ENCODE measurements at places on chromosomes 1 and 21.
A peak's percentile ranks its signal among the peaks of the same experiment; 100 is the strongest.

GRCh38 chr1:173525926-173526325, 48.8 kb downstream of the PRDX6 start:
- no peak for DNase-seq

DNA sequence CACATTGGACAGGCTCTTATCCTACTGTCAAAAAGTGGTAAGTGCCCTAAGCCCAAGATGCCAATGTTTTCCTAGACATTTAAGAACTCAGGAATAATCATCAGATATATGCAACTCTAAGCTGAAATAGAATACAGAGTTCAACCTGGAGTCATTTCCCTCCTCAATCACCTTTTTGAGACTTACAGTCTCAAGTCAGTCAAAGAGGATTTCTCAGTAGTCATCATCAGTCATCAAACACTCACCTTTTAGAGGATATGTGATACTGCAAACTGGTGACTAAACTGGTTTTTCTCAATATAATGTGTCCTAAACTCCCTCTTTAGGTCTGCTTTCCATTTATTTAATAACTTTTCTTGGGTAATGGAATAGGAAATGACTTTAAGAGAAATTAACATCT, 145.3 kb upstream of the ADAMTS5 start:
- no peak for DNase-seq

DNA sequence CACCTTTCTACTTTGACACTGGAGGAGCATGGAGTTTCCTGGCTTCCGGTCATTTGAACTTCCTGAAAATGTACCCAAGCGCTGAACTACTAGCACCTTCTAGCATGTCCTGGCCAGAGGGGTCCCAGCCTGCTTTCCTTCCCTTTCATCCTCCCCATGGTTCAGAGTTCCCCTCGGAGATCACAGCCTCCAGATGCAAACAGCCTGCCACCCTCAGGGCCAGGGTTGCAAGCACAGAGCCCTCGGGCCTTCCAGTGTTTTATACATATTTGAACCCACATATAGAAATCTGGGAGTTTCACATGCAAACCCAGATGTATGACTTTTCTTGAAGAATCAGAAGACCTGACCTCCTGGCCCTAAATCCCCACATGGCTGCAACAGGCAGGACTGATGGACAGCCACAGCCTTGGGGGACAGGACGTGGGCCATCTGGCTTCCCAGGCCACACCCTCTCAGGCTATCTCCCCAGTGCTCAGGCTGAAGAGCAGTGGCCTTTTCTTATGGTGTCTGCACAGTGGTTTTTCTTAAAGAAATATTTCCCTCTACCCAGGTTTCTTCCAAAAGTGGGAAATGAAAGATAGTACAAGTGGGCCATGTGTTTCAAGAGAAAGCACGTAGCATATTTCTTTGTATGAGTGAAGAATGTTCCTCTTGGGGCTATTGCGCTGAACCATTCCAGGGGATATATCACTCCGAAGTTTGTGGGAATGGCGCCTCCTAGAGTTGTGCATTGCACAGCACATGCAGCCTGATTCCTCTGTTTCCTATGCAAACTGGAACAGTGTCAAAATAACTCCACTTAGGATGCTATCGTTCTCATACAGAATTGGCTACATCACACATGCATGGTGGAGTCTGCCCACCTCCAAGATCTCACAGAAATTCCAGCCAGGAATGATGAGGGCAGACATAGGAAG, 232.0 kb upstream of the VAMP3 start:
- DNase-seq, result no peak

DNA sequence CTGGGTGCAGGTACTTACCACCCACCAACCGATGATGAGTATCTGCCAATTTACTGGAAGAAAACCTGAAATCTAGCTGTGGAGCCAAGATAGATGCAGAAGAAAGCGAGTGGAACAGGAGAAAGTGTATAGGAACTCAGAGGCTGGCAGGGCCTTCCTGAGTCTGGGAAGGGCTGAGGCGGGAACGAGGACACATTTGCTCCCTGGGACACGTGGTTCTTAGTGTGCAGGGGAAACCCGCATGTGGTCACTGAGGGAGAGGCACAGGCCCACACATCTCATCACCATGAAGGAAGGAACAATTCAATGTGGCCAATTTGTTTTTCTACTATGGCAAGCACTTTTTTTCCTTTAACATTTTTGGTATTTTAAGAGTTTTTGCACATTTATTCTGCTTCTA, 8.2 kb downstream of the RYR2 start:
- DNase-seq, result no peak

GRCh38 chr1:18132711-18133541, 25.3 kb downstream of the IGSF21 start:
- no peak for DNase-seq

- DNase-seq, result no peak
Measured at GRCh38 chr21:41316200-41317062, at the start of gene FAM3B. FAM3B (plus strand) TSS chr21:41316801; CDS start chr21:41316880, 79 bp downstream.

DNA sequence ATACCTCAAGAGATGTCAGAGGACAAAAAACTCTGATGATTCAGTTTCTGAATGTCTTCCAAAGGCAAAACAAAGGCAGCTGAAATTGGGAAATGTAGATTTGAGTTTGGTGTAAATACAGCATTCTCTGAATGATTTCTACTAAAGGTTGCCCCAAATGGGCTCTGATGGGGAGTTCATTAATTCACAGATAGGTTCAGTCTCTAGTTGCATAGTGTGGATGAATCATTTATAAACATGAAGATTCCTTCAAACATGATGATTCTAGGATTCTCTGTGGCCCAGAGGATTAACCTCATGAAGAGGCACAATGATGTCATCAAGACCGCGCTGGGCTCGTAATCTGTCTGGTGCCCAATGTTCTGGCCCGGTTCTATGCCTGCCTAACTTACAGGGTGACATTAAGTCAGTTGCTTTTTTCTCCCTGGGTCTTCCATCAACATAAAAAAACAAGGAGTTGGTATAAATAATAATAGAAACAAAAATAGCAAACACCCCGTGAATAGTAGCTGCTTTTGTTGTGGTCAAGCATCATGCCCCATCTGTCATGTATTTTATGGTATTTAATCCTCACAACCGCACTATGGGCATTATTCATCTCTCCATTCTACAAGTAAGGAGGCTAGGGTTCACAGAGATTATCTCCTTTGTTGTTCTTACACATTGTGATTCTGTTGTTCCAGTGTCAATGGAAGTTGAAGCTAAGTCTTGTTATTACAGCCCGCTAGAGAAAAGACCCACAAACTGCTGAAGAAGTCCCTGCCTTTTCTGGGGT, 509.6 kb upstream of the USP24 start:
- DNase-seq, result peak; percentile 94

- DNase-seq, result no peak
Measured at GRCh38 chr1:8722366-8722765, 95.1 kb downstream of the RERE start.

DNA sequence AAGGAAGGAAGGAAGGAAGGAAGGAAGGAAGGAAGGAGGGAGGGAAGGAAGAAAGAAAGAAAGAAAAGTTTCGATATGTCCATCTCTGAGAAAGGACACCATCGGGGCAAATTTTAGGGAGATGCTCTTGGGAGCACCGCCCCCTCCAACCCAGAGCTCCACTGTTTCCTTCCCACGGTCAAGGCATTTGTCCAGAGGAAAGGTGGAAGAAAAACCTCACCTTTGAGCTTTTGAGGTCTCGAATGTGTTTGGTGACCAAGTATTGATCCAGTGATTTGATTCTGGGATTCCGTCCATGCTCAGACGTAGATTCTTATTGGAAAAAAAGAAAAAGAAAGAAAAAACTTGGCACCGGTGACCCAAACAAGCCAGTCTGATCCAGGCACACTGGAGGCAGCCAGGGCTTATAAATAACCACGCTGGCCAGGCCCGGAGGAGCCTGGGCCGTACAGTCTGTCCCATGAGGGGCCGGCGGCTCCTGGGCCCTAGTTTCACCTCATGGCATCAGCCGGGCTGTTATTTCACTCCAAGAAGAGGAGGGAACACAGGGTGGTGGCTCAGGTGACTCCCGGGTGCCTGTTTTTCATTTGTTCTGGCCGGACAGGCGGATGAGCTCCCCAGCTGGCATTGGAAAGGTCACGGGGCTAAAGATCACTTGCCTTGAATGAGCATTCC, 36.1 kb upstream of the SLC25A33 start:
- DNase-seq, result no peak

DNA sequence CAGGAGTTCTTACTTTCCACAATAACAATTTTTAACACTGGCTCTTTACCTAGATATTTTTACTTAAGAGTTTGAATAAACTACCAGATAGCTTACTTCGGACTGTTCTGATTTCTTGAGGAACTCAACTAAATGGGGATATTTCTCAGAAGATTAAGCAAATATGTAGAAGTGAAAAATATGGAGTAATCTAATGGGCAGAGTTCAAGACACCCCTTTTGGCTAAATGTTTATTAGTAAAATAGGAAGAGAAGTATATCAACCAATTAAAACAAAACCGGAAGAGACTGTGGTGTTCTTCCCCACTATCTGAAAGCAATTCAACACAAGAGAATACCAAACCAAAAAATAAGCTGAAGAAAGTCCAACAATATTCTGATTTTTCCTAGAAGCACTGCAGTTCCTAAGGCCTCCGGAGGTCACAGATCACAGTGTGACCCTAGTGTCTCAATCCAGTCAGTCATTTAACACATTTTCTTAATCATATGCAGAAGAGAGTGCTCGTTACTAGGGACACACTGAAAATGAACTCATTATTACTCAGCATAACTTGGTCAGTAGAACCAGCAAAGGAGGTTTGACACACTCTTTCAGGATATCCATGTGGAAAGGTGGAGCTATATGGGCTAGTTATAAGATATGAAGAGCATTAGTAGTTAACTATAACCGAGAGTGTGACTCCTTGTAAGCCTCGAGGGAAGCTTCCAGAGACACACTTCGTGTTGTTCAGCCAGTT, 5.2 kb downstream of the SIPA1L2 start:
- no peak for DNase-seq

- no peak for DNase-seq
Measured at GRCh38 chr1:25817840-25818501, 1.8 kb upstream of the MTFR1L start.

DNA sequence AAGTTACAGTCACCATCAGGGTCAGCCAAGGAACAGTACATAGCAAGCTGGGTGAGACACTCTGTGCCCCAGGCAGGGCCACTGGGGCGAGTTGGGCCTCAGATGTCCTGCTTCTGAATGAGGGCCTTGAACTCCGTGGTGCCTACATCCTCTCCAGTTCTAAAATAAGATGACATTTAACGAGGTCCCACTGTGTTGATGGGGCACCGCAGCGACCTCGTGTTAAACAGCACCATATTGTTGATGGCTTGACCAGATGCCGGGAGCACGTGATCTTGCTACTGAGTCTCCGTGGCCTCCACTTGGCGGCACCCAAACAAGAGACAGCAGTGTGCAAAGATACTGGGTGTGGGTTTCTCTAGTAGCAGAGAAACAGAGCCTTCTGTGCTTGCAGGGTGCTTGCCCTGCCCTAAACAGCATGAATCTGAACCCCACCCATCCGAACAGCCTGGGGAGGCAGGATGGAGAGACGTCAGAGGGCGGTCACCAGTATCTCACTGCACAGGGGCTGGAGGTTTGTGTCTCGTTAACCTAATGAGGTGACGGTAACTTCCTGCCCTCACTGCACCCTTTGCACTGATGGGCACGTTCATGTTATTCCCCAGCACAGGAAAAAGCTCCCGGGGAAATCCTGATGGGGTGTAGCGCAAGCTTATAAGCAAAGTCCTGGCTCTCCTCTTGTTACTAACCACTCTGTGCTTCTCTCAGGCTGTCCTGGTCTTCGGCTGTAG, 324.4 kb downstream of the AJAP1 start:
- no peak for DNase-seq

DNA sequence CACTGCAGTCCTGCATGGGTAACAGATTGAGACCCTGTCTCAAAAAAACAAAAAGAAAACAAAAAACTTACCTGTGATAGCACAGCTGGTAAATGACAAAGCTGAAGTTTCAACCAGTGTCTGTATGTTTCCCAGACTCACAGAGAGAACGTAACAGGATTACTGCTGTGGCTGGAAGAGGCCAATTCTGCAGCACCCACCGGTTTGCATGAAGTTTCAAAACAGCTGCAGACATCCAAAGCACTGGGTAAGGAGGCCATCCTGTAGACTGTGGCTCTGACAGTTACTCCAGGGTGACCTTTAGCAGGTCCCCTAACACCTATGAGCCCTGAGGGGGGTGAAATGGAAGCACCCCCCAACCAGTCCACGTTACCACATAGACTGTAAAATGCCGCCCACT, 7.5 kb downstream of the ID3 start:
- DNase-seq, result no peak

GRCh38 chr21:45019887-45020537, 54.4 kb upstream of the ADARB1 start:
- DNase-seq, result no peak

DNA sequence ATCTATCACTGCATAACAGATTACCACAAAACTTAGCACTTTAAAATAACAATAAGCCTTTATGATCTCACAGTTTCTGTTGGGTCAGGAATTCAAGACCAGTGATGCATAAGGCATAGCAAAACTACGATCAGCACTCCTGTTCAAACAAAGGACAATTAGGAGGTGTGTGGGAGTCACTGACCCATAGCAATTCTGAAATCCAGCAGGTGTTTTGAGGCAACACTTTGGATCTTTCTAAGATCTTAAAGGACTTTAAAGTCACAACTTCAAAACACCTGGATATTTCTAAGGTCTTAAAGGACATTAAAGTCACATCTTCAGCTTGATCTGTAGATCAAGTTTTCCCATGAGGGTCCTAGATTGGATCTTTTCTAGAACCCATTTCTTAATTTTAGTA, 35.3 kb downstream of the AKT3 start:
- DNase-seq, result no peak

DNA sequence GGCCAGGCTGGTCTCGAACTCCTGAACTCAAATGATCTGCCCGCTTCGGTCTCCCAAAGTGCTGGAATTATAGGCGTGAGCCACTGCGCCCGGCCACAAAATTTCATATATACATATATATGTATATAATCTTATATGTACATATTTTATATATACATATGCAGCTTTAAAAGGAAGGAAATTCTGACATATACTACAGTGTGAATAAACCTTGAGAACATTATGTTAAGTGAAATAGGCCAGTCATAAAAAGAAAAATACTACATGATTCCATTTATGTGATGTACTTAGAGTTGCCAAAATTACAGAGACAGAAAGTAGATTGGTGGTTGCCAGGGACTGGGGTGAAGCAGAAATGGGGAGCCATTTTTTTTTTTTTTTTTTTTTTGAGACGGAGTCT, 63.2 kb downstream of the NUP210L start:
- no peak for DNase-seq

- no peak for DNase-seq
Measured at GRCh38 chr1:243733670-243734307, 116.3 kb downstream of the AKT3 start.
